Activated naive CD4-positive, alpha-beta T cell treated with anti-CD3 and anti-CD28 coated beads, Interleukin-2, amount 10 ng/mL, durations not matched to agents 7 days and 5 days (primary cell): ENCODE measurements at places on chromosomes 7 and 10.

DNA sequence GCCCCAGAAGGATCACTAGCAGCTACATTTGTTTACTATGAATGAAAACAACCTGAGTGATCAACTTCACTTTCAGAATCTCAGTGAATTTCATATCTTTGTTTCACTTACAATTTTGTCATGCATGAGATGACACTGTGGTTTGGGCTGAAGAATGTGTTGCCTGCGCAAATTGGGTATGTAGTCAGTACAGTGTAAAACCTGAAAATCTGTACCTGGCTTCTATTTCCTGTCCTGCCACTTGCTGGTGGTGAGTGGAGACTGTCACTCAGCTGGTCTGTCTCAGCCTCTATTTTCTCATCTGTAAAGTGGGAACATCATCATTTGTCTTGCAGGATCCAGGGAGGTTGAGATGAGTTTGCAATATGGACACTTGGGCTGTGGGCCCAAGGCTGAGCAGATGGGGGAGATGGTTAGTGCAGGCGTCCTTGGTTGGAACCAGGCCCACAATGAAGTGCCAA is 118.0 kb downstream of the WDFY4 start:
- peak; percentile 44 for DNase-seq

GRCh38 chr10:128741680-128742079 is 615.5 kb upstream of the MKI67 start:
- DNase-seq: no peak

GRCh38 chr7:149479568-149479967 is 18.0 kb downstream of the ZNF746 start:
- no peak for DNase-seq

- no peak for DNase-seq
Measured at GRCh38 chr7:28408105-28408959, 4.0 kb upstream of the CREB5 start.

DNA sequence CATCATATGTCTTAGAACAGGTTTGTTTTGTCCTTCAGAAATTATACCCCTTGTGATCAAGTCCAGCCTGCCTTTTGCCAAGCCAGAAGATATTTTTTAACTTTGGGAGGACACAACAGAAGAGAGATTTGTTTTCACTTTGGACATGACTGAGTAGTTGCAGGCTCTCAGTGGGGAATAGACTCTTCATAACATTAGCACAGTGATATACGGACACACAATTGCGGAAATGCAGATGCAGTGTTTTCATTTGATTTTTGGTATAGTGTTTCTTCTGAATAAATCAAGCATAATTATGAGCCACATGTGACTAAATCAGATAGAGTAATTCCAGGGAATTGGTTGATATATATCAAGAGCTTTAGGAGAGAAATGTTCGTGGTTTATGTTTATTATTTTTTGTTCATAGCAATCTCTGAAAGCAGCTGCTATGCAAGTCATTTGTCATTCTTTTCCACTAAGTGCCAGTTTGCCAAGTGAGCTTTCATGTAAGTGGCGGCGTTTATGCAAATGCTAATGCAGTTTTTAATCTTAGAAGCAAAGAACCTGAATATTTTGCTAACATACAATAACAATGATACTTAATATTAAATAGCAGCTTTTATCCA is 69.6 kb upstream of the HDAC9 start:
- no peak for DNase-seq

DNA sequence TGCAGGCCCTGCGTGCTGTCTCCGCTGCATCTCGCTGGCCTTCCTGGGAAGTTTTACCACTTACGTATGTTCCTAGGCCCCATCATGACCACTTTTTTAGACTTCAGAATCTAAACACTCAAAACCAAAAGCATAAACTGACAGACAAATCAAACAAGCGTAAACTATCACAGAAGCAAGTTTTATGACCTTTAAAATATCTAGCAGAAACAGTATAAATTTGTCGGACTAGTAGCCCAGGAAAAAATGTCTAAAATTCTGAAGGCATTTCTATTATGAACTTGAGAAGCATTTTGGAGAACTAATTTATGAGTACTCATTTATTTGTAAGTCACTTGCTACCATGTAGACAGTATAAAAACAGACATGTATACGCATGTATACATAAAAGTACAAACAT is 10.6 kb downstream of the LRRC27 start:
- no peak for DNase-seq

DNA sequence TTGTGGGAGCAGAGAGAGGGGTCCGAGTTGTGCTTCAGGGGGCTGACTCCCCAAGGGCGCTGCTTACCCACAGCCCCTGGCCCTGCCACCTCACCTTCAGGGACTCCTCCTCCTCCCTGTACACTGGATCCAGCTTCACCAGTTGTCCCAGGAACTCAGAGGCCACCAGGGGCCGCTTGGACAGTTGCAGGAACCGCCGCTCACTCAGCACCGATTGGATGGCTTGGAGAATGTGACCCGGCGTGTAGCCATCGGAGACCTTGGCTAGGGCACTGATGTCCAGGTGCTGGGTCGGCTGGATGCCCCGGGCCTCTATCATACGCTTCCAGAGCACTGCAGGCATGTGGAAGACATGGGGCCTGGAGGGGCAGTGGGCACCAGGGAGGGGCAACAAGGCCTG is 4.5 kb upstream of the ASB10 start:
- no peak for DNase-seq

DNA sequence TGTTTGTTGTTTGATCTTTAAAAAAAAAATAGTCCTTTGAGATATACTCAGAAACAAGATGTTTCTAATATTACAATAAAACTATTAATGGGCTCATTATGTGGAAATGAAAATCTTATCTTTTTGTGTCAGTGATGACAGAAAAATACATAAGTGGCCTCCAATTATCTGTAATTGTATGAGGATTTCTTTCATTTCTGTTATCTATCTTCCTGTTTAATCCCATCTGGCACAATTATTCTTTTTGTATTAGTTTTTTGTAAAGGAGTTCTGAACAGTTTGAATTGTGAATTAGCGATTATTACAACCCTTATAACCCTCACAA is 270.8 kb downstream of the BBS9 start:
- no peak for DNase-seq
